Left kidney (tissue), 8 donors: ENCODE measurements at places on chromosomes 5 and 9.
A peak's percentile ranks its signal among the peaks of the same experiment; 100 is the strongest.

GRCh38 chr5:154677921-154678320 lies 77.3 kb upstream of the LARP1 start:
- no peak for DNase-seq

GRCh38 chr5:52579391-52579790 lies 208.3 kb upstream of the ITGA1 start:
- DNase-seq: no peak

DNA sequence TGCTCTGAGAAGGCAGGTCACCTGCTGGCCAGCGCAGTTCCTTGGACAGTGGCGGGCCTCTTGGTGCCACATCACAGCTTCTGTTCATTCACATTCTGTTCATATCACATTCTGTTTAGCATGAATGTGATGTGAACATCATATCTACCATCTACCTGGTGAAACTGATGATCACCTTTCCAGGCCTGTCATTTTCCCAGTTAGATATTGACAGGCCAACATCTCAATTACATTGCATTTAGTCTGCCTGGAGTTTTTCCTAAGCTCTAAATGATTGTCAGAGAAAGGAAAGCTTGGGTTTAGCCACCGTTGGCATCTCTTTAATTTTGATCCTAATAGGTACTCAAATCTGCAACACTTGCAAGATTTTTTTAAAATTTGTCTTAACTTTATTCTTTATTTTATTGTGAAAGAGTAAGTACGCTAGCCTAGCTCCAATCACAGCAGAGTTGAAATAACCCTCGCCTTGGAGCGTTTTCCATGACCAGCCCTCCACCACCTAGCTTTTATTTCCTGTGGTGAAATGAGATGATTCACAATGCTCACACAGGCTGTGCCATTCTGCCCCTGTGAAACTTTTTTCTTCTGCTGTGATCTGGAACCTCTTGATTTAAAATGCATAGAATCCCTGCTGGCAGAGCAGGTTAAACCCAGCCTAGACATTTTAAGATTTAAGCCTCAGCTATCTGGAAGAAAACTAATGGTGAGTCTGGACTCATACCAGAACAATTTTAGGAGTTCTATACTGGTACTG lies 225.0 kb downstream of the ESM1 start:
- no peak for DNase-seq

DNA sequence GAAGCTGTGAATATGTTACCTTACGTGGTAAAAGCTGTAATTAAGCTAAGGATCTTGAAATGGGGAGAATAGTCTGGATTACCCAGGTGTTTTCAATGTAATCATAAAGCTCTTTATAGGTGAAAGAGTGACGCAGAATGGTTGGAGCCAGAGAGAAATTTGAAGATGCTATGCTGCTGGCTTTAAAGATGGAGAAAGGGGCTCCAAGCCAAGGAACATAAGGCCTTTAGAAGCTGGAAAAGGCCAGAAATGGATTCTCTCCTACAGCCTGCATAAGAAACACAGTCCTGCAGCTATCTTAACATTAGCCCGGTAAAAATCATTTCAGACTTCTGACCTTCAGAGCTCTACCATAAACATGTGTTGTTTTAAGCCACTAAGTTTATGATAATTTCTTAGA lies 243.3 kb upstream of the VLDLR start:
- DNase-seq: no peak

- no peak for DNase-seq
These were observed 1.1 kb upstream of the FAF2 start for GRCh38 chr5:176446884-176447590.

GRCh38 chr5:144465441-144465840 lies 294.8 kb downstream of the KCTD16 start:
- DNase-seq: no peak

GRCh38 chr9:132242621-132243155 lies 80.8 kb downstream of the NTNG2 start:
- no peak for DNase-seq

GRCh38 chr5:179054036-179054785 lies 6.0 kb upstream of the ZNF354C start:
- DNase-seq: no peak

DNA sequence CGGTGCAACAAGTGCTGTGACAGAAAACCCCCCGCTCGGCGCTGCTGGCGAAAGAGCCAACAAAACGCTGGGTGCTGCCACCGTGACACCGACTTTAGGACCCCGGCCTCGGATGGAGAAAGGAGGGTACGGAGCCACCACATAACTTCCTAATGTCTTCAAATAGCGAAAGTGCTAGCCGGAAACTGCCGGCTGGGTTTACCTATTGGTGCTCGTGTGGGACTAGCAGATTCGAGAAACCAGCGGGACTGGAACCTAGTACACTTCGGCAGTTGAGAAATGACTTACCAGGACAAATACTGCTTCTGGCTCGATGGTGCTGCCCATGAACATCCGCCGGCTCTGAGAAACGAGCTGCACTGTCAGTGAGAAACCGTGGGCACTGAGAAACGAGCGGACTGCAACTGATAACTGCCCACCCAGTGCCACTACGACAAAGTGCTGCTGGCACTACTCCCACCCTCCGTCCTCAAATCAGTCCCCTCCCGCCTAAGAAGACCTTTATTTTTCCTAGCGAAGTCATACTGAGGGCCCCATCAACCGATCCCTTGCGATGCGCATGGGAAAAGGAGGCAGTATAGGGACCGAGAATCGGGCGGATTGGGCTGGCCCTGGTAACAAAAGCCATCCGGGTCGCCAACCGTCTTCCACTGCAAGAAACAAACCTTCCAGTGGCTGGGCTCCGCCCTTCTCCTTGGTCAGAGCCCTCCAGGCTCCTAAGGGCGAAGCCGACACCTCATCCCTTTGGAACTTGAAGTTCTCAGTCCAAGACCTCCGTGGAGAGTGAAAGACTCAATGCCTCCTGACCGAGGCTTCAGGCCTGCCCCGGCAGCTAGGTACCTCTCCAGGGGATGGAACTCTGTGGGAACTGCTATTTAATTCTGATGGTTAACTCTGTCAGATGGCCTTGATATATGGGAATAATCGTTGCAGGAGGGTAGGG lies 27.0 kb upstream of the ANXA2R start:
- peak; percentile 97 for DNase-seq

GRCh38 chr5:150082374-150082773 lies 4.0 kb downstream of the CSF1R start:
- no peak for DNase-seq
